Lung (tissue), 17 donors: ENCODE measurements at places on chromosomes 5 and 9. TPM values are rescaled to one million over a fixed set of nuclear protein-coding genes. Genes with fewer than 3 reads are reported as not detected.

DNA sequence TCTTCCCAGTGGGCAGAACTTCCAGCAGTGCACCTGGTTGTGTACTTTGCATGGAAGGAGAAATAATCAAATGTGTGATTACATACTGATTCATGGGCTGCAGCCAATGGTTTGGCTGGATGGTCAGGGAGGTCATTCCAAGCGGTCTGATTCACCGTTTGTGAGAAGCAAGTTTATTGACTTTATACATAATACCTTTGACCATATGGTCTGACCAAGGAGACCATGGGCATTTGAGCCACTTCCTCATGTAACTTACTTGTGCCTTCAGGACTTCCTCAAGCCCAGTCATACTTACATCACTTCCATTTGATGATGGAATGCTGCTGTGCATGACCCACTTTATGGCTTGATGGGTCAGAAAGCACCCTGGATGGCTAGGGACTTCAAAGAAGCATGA is 41.1 kb downstream of the DAP start:
- DNase-seq: no peak

DNA sequence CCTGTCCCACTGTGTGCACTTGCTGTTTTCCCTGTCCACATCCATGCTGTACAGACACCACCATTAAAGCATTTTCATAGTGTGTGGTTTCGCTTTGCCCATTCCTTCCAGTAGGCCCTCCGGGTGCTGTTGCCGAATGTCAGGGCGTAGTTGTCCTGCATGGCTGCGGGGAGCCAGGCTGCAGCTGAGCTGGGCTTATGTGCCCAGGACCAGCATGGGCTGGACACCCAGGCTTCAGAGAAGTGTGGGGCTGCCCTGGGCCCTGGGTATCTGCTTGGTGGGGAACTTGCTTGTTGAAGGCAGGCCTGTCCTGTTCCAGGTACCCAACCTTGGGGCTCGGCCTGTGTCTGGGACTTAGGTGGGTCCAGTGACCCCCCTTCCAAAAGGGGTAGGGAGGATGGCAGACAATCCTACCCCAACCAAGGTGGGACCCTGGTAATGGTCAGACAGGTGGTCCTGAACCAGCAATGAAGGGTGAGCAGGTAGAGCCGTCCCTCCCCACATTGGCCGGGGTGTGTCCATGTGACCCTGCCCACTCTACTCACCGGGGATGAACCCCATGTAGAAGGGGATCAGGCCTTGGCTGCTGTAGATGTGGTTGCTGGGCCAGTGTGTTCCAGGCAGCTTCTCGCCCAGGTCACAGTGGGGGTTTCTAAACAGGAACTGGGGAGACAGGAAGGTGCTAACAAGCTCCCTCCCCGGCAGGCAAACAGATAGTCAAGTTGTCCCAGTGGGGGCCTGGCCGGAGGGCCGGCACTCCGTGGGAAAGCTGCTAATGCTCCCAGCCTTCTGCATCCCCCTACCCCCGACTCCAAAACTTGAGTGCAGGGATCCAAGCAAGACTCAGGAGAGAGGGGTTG is 2.8 kb downstream of the TUBB4B start:
- DNase-seq: no peak

DNA sequence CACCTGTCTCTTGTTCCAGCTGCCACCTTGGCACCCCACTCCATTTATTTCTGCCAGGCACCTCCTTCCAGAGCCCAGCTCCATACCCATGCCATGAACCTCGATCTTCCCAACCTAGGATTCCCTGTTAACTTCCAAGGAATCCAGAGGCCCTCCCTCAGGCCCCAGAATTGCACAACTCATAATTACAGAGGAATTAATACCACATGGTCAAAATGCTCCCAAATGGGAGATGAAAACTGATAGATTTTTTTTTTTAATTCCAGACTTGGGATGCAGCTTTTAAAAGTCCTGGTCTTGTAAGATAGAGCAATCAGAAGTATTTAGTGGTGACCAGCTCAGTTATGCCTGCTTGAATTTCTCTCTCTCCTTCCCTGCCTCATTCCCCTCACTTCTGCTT is 96.2 kb upstream of the CCDC112 start:
- DNase-seq: no peak

- no peak for DNase-seq
These were observed 158.0 kb downstream of the PCSK1 start for GRCh38 chr5:96275051-96275450.

DNA sequence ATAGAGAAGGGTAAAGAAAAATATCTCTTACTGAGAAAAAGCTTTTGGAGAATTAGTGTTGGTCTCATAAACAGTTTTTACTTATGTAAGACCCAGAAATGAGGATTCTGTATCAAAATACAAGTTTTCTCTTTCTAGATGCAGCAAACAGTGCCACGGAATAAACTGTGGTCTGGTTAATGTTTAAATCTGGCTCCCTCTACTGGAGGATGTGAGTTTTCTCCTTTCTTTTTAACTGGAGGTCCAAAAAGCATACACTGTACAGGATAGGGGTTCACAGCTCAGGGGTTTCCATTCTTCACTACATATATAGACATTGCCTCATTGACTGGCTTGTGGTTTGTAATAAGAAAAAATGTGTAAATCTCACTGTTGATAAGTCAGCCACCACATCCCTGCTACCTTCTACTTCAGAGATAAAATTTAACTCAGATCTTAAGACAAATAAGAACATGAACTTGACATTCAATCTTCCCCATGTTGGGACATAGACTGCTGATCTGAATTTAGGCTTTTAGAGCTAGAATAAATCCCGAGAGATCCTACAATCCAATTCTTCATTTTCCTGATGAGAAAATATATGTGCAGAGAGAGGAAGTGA is 98.9 kb downstream of the CFAP95 start:
- DNase-seq: peak; percentile 84

Gene UNC13B
- 102 TPM for total RNA-seq

Gene CD74
- total RNA-seq: 2,819 TPM

DNA sequence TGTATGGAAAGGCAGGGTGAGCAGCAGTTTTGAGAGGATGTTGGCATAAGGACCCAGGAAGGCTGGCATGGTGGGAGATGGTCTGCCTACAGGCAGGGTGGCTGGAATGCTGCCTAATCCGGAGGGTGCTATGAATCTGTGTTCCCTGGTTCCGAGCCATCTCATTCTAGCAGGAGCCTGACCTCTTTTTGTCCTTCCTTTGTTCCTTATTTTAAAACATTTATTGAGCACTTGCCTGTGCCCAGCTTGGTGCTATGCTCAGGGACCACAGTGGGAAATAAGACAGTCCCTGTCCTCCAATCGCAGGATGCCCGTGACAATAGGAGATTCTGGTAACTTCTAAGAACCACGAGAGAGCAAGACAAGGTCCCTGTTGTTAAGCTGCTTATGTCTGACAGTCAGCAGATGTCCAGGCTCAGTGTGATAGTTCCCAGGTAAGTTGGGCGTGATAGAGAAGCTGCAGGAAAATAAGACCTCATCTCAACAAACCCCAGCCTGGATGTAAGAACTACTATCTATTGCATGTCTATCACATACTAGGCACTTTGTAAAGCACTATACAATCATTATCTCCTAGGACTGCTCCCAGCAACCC is 9.1 kb upstream of the ZBTB34 start:
- DNase-seq: no peak

DNA sequence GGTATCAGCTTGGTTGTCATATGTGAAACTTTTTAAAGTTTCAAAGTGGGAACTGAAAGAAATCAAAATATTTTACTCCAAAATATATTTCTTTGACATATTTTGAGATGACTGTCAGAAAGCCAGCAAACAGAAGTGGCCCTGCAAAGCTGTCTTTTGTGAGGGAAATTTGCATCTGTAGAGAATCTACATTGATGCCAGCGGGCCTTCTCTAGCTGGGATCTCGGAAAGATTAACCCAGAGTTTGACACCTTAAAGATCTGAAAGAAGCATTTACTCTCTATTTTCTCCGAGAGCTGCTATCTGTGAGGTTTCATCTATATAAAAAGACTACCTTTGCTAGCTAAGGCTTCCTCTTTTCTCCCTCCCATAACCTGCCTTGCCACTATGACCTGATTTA is 303.6 kb downstream of the FBXL17 start:
- no peak for DNase-seq

- DNase-seq: no peak
These were observed 11.8 kb upstream of the NDUFB6 start for GRCh38 chr9:32584784-32585183.

DNA sequence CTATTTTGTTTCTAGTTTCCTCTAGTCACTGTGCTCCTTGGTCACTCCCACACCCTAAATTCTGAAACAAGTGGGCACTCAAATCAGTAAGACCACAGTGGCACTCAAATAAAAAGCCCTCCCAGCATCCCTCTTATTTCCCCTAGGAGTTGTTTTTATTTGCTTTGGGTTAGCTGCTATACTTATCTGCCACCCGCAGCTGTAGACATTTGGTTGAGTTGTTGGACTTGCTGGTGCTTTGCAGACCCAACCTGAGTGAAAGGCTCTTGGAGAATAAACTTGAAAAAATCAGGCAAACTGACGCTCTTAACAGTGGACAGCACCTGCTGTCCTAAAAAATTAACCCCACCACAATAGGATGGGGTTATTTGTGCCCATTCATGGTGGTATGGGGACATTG is 203.0 kb downstream of the SPATA31A6 start:
- no peak for DNase-seq

GRCh38 chr5:78614816-78615215 is 33.8 kb downstream of the LHFPL2 start:
- DNase-seq: no peak

DNA sequence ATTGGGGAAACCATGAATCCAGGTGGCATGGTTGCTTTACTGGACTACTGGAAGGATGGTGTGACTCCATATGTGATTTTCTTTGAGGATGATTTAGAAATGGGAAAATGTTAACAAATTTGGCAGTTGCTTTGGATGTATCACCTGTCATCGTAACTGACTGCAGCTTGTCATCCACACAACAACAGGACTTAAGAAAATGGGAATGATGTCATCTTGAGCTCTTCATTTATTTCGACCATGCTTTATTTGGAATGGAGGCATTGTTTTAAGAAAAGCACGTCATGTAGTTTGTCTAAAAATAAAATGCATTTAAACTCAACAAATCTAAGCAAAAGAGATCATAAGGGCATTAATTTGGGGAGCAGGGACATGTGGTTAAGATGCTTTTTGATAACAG is 265.0 kb downstream of the GOLPH3 start:
- DNase-seq: no peak

DNA sequence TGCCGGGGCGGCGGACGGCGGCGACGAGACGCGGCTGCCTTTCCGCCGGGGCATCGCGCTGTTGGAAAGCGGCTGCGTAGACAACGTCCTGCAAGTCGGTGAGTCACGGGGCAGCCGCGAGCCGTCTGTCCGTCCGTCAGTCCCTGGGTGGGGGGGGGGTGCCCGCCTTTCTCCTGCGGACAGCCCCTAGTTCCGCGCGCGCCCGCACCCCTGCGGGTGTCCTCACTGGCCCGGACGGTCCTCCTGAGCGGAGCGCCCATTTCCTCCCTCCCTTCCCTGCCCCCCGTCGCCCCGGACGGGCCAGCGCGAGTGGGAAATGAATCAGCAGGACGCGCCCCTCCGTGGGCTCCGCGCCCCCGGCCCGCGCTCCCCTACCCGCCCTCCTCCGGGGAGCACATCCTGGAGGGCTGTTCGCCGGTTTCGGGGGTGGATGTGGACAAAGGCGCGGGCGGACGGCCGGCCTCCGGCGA is 828 bp downstream of the ZSWIM6 start:
- peak; percentile 55 for DNase-seq

Gene SCGB3A2
- 4,264 TPM for total RNA-seq

Gene MYMK
- total RNA-seq: not detected

- DNase-seq: no peak
These were observed 271.3 kb downstream of the ARHGAP26 start for GRCh38 chr5:143041461-143041860.

DNA sequence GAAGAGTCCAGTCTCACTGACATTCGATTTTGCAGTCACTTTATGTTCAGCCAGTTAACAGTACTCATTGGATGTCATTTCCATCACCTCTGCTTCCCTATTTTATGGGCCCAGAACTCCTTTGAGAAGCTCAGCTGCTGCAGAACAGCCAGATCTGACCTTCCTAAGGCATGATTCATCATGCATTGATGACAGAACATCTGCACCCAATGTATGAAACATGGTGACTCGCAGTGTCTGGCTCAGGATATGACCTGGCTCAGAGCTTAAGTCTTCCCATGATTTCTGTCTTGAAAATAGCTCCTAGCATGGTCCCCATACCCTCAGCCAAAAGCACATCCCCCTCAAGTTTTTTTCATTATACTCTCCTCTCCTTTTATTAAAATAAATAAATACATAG is 92.6 kb upstream of the TRIM32 start:
- DNase-seq: no peak

DNA sequence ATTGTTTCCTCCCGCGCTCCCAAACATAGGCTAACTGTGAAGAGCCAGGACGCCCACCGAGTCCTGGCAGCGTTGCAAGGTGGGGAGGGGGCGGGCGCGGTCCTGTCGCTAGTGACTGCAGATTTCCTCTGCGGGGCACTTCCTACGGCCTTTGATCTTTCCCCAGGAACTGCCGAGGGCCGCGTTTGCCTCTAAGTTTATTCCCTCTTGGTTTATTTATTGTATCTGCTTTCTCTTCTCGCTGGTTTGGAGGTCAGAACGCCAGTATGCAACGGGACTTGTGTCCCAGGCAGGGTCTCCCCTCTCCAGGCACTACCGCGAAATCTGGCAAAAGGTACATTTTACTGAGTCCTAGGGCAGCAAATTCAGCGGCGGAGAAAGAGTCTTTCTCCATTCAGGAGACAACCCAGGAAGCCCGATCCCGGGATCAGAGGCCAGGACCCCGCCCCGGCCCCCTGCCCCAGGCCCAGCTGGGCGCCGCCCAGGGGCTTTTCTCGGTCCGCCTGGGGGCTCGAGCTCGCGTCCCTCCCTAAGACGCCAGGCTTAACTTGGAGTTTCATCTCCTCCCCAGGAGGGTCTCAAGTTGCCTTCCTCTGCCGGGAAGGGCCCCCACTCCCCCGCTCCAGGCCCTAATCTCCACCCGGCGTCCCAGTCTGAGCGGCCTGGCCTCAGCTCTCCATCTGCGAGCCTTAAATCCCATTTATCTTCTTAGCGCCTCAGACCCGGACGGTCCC is 884 bp upstream of the EGFLAM start:
- peak; percentile 19 for DNase-seq

Gene PCDHGA11
- 11.1 TPM for total RNA-seq

Gene SLCO4C1
- 26.5 TPM for total RNA-seq

GRCh38 chr5:91176288-91177016 is 206.7 kb downstream of the ARRDC3 start:
- peak; percentile 39 for DNase-seq

Gene STK32A
- 7.1 TPM for total RNA-seq

GRCh38 chr9:135326141-135326540 is 153.4 kb upstream of the PPP1R26 start:
- DNase-seq: no peak

DNA sequence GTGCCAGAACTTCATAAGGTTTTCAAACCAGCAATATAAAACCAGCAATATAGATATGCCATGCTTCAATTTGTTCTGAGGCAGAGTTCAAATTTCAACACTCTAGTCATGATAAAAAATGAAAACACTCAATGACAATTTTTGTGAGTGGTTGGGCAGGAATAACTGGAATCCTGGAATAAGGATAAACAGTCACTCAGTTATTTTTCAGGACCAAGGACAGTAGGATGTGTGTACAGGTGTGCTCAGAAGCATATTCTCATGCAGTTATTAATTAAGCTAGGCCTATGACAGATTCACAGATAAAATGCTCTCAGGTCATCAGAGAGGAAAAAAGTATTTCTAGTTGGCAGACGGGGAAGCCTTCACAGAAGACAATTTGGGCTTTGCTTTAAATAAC is 117.3 kb upstream of the PPP2R2B start:
- peak; percentile 24 for DNase-seq

Gene CLPTM1L
- 153 TPM for total RNA-seq
